Neuronal stem cell (in vitro differentiated cells): ENCODE measurements at places on chromosomes 5 and 9.

GRCh38 chr9:74517188-74517587, 20.1 kb downstream of the RORB start:
- no peaks in the 10 kb centered on the region for H3K27me3 ChIP-seq
- H3K27ac ChIP-seq, result no peak overlapping the region
- peaks cover 3% of the 10 kb centered on the region for H3K4me1 ChIP-seq
- H3K4me3 ChIP-seq, result no peak overlapping the region
- no peak for DNase-seq
- no peaks in the 10 kb centered on the region for H3K36me3 ChIP-seq

- H3K4me3 ChIP-seq, result no peak overlapping the region
- no peak for DNase-seq
- no peaks in the 10 kb centered on the region for H3K27me3 ChIP-seq
- no peaks in the 10 kb centered on the region for H3K36me3 ChIP-seq
- H3K4me1 ChIP-seq, result no peaks in the 10 kb centered on the region
Observed at GRCh38 chr9:117160254-117160653, 254.6 kb downstream of the ASTN2 start.

DNA sequence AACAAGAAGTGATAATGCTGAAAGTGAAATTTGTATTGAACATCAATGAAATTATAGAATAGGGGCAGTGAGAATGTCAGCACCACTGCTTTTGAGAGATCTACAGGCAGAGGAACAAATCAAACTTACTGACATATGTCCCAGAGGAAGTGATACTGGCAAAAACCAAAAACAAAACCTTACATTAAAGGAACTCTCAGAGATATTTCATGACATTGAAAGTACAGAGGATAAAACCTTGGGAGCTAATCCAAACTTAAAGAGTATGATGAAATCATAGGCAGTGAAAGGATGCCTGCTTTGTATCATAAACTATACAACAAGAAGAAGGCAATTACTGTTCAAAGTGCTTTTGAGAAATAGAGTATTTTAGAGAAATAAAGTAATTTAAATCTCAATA, 90.4 kb upstream of the SV2C start:
- no peaks in the 10 kb centered on the region for H3K27me3 ChIP-seq
- H3K27ac ChIP-seq, result no peak overlapping the region
- DNase-seq, result no peak
- no peak overlapping the region for H3K4me3 ChIP-seq

GRCh38 chr9:79572608-79573411, 1.0 kb downstream of the TLE4 start:
- H3K4me3 ChIP-seq, result peak overlapping the region; percentile 93
- H3K27ac ChIP-seq, result peak overlapping the region; percentile 53
- no peak for DNase-seq

DNA sequence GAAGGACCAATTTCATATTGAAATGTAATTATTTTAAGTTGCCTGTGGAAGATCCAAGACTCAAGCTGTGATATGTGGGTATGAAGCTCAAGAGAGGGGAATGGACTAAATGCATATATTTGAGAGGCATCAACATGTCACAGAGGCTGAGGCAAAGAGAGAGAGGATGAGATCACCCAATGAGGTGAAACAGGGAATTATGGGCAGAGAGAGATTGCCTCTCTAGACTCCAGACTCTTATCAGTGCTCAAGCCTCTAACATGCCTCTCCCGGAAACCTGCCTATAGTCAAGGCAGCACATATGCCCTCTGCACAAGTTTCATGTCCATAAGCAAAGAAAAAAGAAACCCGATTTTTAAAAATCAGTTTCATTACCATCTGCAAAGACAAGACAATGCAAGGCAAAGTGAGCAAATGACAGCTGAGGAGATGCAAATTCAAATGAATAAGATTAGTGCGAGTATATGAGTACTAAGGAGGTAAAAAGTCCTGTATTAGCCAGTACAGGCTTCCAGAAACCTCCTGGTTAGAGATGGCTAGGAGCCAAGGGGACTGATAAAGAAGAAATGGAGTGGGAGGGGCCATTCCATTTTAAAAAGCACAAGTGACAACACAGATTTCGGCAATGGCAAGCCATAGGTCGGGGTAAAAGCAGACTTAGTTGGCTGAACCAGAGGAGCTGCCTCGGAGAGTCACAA, 9.4 kb downstream of the APTX start:
- no peaks in the 10 kb centered on the region for H3K27me3 ChIP-seq
- no peak overlapping the region for H3K27ac ChIP-seq
- DNase-seq, result no peak
- H3K36me3 ChIP-seq, result peaks cover 21% of the 10 kb centered on the region

DNA sequence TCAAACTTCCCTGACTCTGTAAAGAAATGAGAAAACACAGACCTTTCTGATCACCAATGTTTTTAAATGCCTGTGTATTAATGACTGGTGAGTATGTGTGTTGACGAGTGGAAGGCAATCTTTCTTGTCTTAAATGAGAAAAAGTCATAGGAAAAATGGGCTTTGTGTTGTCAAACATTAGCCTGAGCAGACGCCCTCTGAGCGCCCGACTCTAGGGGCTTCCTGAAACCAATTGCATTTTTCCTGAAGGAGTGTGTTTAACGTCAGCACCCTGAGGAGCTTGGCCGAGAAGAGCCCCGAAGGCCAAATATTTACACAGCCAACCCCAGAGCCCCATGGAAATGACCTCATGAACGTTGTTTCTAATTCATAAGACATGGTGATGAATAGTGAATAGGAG, 154.3 kb downstream of the PHF2 start:
- H3K4me1 ChIP-seq, result no peaks in the 10 kb centered on the region
- no peaks in the 10 kb centered on the region for H3K36me3 ChIP-seq
- no peak for DNase-seq
- H3K27me3 ChIP-seq, result no peaks in the 10 kb centered on the region
- no peak overlapping the region for H3K27ac ChIP-seq

DNA sequence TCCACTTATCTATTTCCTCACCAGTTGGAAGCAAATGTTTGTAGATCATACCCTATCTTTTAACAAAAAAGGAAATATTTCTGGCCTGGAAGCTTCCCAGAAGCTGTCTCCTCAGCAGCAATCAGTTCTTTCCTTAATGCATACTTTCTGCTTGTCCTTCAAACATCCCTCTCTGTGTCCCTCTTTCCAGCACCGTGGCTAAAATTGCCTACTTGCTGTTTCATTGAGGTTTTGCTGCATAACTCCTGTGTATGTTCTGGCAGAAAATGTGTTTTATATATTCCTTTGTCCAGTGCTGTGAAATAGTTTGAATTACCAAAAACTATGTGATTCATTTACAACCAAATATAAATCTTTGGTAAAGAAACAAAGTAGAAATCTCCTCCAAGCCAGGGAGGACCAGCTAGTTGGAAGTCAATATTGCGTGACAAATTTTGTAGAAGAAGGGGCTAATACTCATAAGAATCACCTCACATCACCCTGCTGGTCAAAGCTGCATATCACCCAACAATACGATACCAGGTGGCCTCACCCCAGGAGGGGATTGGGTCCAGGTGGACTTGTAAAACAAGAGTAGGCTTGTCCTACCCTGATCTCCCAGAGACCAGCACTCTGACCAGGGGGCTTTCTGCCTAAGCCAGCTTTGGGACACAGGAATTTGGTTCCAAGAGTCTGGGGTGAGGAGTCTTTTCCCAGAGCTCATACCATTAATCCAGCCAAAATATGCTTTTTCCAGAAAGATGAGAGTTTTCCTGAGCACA, 198.4 kb upstream of the SNX2 start:
- no peaks in the 10 kb centered on the region for H3K4me1 ChIP-seq
- H3K27me3 ChIP-seq, result no peaks in the 10 kb centered on the region
- H3K36me3 ChIP-seq, result no peaks in the 10 kb centered on the region
- H3K4me3 ChIP-seq, result no peak overlapping the region

GRCh38 chr9:91784673-91785446, 165.2 kb downstream of the ROR2 start:
- peaks cover 10% of the 10 kb centered on the region for H3K36me3 ChIP-seq
- H3K4me1 ChIP-seq, result peaks cover 4% of the 10 kb centered on the region
- H3K27ac ChIP-seq, result no peak overlapping the region
- DNase-seq, result no peak
